ENCODE measurements at places on chromosomes 16 and 17.

- DNase-seq = no peak
Measured at GRCh38 chr16:89147085-89147817, 24.3 kb upstream of the CDH15 start.

DNA sequence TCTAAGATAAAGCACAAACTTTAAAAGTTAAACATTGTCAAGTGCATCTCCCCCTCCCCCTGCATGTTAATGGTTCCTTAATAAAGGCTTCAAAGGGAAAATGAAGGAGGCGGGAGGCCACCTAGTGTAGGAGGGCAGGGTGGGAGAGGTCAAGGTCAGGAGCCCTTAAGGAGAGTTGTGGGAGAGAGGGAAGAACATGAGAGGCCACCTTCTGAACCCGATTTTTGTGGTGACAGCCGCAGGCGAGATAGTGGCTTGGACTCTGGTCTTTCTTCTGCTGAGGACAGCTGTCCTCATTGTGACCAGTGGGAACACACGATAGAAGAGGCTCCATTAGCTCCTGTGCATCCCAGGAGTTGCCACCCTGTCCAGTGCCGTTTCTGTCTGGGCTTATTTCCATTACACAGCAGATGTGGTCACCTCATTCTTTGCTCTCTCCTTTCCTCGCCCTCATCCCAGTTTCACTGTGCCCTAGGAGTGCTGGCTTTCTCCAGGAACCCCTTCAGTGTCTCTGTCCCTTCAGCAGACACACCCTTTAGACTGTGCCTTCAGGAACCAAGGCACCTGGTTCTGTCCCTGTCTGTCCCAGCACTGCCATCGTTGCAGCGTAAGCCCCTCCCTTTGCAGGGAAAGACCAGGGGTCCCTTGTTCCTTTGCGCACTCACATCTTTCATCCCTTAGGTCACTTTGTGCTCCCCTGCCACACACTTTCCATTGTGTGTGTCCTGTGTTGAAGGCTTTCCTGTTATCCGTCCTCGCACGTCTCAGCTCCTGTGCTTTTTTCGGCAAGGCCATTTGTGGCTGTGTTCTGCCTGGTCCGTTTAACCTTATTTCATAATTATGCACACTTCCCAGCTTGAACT lies 7.5 kb downstream of the SEC14L1 start:
- DNase-seq = no peak

GRCh38 chr17:59332749-59333377 lies 1.4 kb downstream of the YPEL2 start:
- DNase-seq = no peak

DNA sequence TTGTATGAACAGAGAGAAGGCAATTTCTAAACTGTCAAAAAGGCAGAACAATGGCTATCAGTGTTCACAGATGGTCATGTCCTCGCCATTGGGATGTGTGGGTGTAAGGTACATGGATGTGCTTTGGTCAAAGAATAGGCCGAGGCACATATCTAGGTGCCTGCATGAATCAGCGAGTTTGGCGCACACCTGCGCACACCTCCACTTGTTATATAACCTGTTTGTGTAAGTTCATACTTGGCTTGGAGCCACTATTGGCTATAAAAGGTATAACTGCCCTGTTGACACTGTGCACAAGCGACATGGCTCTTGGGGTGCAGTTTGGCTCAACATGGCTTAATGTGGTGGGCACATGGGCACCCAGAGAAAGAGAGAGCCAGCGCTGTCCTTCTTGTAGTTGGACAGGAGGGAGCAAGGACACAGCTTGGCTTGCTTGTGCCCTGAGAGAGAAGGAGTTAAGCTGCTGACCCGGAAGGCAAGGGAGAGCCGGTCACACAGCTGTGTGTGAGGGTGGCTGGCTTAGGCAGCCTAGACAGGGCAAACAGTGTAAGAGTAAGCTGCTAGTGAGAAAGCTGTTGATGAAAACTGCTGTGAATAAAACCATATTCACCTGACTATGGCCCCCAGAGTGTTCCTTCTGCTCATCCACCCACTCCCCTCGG lies 499.1 kb downstream of the KCNJ2 start:
- no peak for DNase-seq

DNA sequence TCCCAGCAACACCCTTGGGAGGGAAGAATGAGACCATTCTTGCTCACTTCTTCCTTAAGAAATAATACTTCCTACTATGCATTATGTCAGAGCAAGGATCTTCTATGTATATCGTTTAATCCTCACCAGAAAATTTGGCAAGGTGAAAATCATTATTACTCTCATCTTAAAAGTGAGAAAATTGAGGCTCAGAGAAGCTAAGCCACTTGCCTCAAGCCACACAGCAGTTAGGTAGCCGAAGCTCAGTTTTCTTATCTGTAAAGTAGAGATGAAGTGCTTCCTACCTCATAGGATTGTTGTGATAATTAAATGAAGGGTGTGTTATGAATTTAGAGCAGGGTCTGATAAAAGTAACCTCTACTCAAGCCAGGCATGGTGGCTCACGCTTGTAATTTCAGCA lies 368.9 kb upstream of the ASIC2 start:
- DNase-seq = no peak

DNA sequence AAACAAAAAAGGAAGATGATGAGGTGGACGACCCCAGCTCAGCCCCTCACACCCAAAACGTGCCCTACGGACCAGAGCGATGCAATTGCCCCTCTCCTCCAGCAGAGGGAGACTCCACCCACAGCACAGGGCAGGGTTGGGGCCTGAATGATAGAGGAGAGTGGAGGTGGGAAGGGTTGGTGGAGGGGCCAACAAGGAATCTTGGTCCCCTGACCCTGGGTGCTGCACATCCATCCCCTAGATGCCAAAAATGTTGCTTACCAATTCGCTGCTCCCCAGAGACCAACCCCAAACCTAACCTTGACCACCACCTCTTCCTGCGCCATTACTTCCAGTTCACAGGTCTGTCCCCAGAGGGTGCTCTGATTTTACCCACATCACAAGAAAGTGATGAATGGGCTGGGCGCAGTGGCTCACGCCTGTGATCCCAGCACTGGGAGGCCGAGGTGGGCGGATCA lies 12.9 kb downstream of the P2RX5 start:
- no peak for DNase-seq

DNA sequence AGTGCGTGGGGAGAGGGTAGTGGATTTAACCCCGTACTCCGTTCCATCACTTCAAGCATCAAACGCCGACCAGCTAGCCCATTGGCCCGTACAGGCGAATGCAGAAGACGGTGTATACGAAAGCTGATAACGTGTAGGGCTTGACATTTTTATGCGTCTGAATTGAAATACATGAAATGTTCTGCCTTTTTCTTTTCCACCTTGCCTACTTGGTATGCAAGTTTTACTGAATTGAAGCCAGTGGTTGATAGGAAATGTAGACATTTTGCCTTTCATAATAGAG lies 834 bp upstream of the STAT3 start:
- no peak for DNase-seq

GRCh38 chr17:13480877-13481276 lies 120.9 kb downstream of the HS3ST3A1 start:
- DNase-seq = no peak

- DNase-seq = no peak
Measured at GRCh38 chr17:46121165-46121764, 72.0 kb downstream of the KANSL1 start.

- no peak for DNase-seq
Measured at GRCh38 chr17:66345264-66345663, 42.9 kb downstream of the PRKCA start.

DNA sequence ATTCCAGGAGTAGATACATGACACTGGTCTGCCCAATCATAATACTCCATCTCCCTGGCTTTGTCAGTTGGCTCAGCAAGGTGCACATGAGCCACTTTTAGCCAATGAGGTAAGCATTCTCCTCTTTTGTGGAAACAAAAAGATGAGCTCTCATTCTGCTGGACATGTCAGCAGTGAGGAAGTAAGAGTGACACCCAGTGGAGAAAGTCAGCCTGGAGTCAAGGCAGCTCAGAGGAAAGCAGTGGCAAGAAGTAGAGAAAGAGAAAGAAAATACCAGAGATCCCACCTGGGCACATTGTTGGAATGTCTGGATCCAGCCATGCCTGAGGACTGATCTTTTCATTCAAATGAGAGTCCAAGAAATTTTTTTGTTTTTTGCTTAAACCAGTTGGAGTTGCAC lies 496.9 kb upstream of the C16orf82 start:
- peak; percentile 8 for DNase-seq

- no peak for DNase-seq
Measured at GRCh38 chr17:79211061-79211770, 136.6 kb downstream of the ENGASE start.

GRCh38 chr17:44402564-44403172 lies 13.2 kb upstream of the ITGA2B start:
- no peak for DNase-seq

- DNase-seq = no peak
Measured at GRCh38 chr17:37553401-37553966, 55.7 kb downstream of the SYNRG start.

- DNase-seq = peak; percentile 21
Measured at GRCh38 chr17:34314279-34314678, 5.0 kb upstream of the CCL8 start.

DNA sequence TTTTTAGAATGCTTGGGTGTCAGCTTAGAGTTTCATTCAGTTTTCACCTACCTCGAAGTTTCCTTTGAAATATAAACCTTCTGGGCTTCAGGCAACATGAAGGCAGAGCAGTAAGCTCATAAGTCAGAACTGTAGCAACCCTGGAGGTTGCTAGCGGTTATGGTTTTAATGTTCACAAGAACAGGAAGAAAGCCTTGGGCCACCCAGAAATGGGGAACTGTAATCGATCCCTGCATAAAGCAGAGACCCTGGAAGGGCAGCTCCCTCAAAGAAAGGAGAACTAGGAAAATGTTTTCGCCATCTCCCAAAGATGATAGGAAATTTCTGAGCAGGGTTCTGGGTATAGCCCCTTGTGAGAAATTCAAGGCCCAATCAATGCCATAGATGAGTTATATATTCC lies 47.8 kb upstream of the RASL10B start:
- no peak for DNase-seq

GRCh38 chr17:51046514-51047384 lies 73.9 kb downstream of the SPAG9 start:
- DNase-seq = no peak

DNA sequence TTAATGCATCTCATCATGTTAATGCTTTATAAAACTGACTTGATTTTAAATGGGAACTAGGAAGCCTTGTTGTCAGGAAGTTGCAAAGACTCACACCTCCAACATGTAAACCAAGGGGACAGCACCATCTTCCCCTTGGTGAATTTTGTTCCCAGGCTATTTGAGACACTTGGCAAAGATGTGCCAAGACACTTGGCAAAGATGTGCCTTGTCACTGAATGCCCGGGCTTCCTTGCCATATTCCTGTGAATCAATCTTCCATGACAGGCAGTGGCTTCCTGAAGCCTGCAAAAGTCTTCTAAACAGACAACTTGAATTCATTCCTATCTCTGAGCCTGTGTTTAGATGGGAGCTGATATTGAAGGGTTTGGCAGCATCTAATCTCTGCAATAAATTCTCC lies 465.4 kb upstream of the C16orf82 start:
- no peak for DNase-seq

GRCh38 chr16:88888057-88888456 lies 21.6 kb upstream of the PABPN1L start:
- DNase-seq = no peak

DNA sequence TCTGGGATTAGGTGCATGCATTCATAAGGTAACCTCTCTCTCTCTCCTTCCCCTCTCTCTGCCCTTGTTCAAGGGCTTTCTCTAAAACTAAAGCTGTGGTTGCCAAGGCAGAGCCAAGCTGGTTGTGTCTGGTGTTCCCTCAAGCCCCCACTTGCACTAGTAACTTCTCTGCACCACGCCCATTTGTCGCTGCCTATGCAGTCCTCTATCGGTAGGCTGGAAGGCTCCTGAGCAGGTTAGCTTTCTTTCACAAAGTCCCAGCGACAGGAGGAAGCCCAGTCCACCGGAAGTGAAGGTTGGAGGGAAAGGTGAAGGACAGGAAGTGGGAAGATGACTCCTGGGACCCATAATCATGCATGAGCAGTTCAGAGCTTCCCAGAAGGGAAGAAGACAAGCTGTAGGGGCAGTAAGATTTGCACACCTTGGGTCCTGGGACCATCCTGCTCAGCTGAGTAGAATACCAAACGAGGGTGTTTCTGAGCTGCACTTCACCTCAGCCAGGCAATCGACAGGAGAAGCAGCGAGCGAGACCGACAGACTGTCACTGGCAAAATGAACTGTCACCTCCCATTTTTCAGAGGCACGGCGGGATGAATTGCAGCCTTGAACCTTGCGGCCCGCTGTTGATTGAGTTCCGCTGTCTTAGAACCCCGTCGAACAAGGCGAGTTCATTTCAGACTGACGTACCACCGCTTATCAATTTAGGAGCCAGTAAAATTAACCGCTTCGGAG lies 14.7 kb upstream of the SKAP1 start:
- no peak for DNase-seq

DNA sequence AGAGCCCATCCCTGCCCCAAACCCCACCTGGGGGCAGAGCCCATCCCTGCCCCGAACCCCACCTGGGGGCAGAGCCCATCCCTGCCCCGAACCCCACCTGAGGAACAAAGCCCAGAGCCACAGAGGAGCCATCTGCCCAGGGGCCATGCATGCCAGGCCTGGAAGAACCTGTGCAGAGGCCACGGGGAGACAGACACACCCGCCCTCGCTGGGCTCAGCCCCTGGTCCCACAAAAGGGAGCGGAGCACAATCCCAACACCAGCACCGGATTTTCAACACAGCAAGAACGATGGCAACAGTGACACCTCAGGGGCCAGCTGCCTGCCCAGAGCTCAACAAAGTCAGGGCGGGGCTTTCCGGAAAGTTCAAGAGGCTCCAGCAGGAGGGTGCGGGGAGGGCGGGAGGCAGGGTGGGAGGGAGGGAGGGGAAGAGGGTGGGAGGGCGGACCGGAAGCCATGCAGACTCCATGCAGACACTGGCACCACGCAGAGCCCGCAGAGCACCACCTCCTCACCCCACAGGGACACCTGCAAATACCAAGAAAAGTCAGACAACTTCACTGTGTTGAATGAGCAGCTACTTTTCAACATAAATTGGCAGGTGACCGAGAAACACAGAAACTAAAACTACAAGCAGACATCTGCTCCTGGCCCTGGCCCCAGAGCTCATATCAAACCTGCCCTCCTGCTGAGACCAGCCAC lies 27.9 kb upstream of the C16orf95 start:
- peak; percentile 16 for DNase-seq

- DNase-seq = no peak
Measured at GRCh38 chr16:89829630-89830437, 1.6 kb downstream of the SPIRE2 start.
